Activated CD4-positive, alpha-beta T cell treated with anti-CD3 and anti-CD28 coated beads for 36 hours (primary cell): ENCODE measurements at places on chromosomes 7 and 10. TPM values are rescaled to one million over a fixed set of nuclear protein-coding genes. Genes with fewer than 3 reads are reported as not detected.

VWA2 gene
- total RNA-seq, result not detected

GRCh38 chr10:115977855-115978254, 295.2 kb downstream of the GFRA1 start:
- no peak overlapping the region for H3K4me3 ChIP-seq
- no peaks in the 10 kb centered on the region for H3K4me1 ChIP-seq
- DNase-seq, result no peak
- H3K27ac ChIP-seq, result no peak overlapping the region

CALHM2 gene
- total RNA-seq, result 10.1 TPM

GRCh38 chr10:22740180-22740579, 25.8 kb upstream of the PIP4K2A start:
- H3K27ac ChIP-seq, result no peak overlapping the region
- no peaks in the 10 kb centered on the region for H3K36me3 ChIP-seq
- DNase-seq, result no peak
- no peak overlapping the region for H3K4me3 ChIP-seq
- H3K4me1 ChIP-seq, result no peaks in the 10 kb centered on the region

CDHR1 gene
- 0.62 TPM for total RNA-seq

FEZF1 gene
- total RNA-seq, result not detected

DNA sequence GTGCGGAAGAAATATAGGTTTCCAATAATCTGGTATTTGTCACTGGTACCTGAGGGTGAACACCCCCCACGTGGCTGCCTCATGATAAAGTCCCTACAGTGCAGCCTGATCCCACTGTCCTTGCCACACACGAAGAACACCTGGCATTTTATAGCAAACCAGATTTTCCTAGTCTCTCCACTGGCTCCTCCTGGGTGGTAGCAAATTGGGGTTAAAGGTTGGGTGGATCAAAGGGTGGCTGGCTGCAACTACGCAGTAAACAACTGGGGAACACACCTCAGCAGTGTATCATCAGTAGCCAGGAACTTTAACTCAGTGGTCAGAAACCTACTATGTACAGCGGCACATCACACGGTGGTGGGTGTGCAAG, 10.3 kb downstream of the SEPHS1 start:
- no peak overlapping the region for H3K4me3 ChIP-seq
- H3K27me3 ChIP-seq, result no peaks in the 10 kb centered on the region

GRCh38 chr10:118423800-118424442, 81.8 kb upstream of the FAM204A start:
- no peaks in the 10 kb centered on the region for H3K36me3 ChIP-seq
- H3K4me1 ChIP-seq, result peaks cover 2% of the 10 kb centered on the region
- H3K4me3 ChIP-seq, result no peak overlapping the region
- DNase-seq, result peak; percentile 87
- no peak overlapping the region for H3K27ac ChIP-seq

GRCh38 chr7:542713-543500, 23.3 kb upstream of the PDGFA start:
- H3K4me1 ChIP-seq, result peaks cover 5% of the 10 kb centered on the region
- DNase-seq, result peak; percentile 54
- no peak overlapping the region for H3K4me3 ChIP-seq
- peaks cover 4% of the 10 kb centered on the region for H3K36me3 ChIP-seq

PDE6C gene
- not detected for total RNA-seq

CLDN4 gene
- total RNA-seq, result 0.16 TPM

EN2 gene
- total RNA-seq, result not detected

FKBP6 gene
- total RNA-seq, result not detected
